ENCODE measurements at places on chromosomes 4 and X.

DNA sequence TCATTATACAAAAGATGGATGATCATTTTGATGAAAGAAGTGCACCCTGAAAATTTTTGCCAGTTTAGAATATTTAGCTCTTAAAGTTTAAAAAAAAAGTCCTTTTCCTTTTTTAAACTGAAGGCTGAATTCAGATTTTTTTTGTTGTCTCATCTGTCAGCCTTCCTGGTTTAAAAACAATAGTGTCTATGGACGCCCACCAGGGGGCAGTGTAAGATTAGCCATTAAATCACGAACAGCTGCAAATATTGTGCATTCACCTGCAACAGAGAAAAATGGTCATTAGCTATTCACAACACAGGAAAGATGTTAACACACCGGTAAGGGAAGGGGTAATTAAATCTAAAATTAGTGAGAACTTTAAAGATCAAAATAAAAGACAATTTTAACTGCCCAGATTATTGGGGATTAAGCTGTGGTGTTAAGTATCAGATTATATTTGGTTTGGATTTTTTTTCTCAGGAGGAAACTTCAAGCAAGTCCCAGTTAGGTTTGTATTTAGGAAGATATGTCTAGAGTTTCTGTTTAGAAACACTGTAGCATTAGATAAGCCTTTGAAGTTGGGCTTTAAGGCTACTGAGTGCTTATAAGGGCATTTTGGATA, 4.4 kb upstream of the CXorf38 start:
- no peak for DNase-seq
- H3K36me3 ChIP-seq, result no peaks in the 10 kb centered on the region
- no peak overlapping the region for H3K4me3 ChIP-seq
- H3K27ac ChIP-seq, result no peak overlapping the region
- H3K27me3 ChIP-seq, result no peaks in the 10 kb centered on the region

DNA sequence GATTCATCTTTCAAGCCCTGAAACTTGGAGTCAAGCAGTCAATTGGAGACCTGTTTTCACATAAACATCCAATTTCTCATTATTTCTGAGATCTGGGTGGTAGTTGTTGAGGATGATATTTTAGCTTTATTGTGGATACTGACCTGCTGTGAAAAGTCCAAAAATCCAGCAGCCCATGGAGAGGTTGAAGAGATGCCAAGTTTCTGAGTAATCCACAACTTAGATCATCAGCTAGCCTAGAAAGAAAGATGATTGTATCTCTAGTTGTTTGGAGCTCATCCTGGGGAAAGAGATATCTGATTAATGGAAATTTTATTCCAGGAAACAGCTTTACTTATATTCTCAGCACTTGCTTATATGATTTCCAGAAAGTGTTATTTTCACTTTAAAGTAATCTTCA, 48.6 kb upstream of the DCX start:
- H3K4me1 ChIP-seq, result no peaks in the 10 kb centered on the region
- no peak overlapping the region for H3K27ac ChIP-seq
- no peaks in the 10 kb centered on the region for H3K36me3 ChIP-seq

DNA sequence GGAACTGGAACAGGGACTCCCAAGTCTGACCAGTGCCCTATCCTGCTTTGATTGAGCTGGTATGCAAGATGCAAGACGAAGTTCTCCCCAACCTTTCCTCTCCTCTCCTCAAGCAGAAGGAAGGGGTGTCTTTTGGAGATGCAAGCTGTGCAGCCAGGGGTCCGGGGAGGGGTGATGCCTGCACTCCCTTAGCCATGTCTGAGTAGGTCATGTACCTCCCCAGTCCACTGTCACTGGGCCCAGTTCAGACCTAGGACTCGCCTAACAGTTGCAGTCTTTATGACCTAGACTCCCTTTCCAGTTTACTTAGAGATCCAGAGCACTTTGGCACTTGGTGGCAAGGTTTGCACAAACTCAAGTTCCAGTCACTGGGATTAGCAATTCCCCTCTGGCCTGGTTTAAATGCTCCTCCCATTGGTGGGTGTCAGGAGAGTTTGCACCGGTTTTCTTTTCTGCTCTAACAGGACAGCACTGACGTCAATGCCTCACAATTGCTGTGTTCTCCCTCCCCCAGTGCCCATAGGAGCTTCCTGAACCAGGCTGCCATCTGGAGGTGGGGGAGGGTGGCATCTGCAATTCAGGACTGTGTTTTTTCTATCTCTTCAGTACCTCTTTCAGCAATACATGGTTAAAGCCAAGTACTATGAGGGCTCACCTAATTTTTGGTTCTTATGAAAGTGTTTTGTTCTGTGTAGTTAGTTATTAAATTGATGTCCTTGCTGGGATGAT, 782.2 kb downstream of the ARAP2 start:
- no peak overlapping the region for H3K27ac ChIP-seq
- H3K36me3 ChIP-seq, result no peaks in the 10 kb centered on the region
- DNase-seq, result no peak
- no peak overlapping the region for H3K4me3 ChIP-seq
- H3K27me3 ChIP-seq, result no peaks in the 10 kb centered on the region

- H3K27ac ChIP-seq, result no peak overlapping the region
- no peaks in the 10 kb centered on the region for H3K27me3 ChIP-seq
- H3K36me3 ChIP-seq, result no peaks in the 10 kb centered on the region
- no peaks in the 10 kb centered on the region for H3K4me1 ChIP-seq
- no peak overlapping the region for H3K4me3 ChIP-seq
These were observed 2.3 kb downstream of the ODAM start for GRCh38 chr4:70197842-70198241.

- H3K4me3 ChIP-seq, result no peak overlapping the region
- H3K27me3 ChIP-seq, result no peaks in the 10 kb centered on the region
- H3K27ac ChIP-seq, result no peak overlapping the region
- peaks cover 3% of the 10 kb centered on the region for H3K4me1 ChIP-seq
- no peak for DNase-seq
These were observed 33.4 kb downstream of the ACSL1 start for GRCh38 chr4:184792334-184792733.

DNA sequence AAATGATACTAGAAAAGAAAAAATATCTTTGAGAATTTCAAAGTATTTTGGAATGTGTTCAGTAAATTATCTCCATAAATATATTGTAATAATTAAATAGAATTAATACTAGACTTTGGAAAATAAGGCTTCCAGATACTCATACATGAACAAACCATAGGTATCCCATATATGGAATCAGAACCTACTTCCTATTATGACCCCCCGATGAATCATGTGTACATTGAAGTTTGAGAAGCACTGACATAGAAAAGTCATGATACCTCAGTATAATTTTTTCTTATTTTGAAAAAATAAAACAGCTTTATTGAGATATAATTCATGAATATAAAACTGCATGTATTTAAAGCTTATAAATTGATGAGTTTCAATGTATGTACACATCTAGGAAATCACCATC, 27.2 kb upstream of the SMARCA5 start:
- H3K36me3 ChIP-seq, result no peaks in the 10 kb centered on the region
- no peak overlapping the region for H3K4me3 ChIP-seq
- DNase-seq, result no peak
- H3K4me1 ChIP-seq, result no peaks in the 10 kb centered on the region

DNA sequence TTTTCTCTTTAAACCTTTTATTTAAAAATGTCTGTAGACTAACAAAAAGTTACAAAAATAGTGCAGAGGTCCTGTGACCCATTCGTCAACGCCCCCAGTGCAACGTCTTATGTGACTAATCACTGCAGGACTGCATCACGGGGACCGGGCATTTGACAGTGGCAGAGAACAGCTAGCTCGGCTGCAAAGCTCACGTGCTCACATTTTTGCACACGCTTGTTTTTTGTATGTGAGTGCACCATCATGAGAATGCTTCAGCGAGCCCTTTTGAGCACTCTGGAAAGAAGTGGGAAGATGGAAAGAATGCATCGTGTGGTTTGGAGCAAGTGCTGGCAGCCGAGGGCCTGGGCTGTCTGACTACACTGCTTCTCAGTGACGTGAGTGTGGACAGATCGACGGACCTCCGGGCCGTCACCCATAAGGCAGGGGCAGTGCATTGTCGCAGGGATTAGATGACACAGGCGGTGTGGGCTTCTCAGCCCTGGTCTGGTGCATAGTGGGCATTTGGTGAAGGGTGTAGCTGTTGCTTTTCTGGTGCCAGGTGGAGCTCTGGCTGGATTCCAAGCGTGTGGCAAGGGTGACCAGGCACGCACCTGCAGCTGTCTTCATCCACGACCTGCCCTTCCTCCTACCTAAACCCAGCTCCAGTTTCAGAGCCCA, 17.7 kb downstream of the SPON2 start:
- peak overlapping the region; percentile 78 for H3K27ac ChIP-seq
- H3K27me3 ChIP-seq, result no peaks in the 10 kb centered on the region
- H3K4me1 ChIP-seq, result no peaks in the 10 kb centered on the region
- H3K36me3 ChIP-seq, result no peaks in the 10 kb centered on the region
- peak overlapping the region; percentile 41 for H3K4me3 ChIP-seq

- peaks cover 9% of the 10 kb centered on the region for H3K4me1 ChIP-seq
- no peak overlapping the region for H3K27ac ChIP-seq
- no peak overlapping the region for H3K4me3 ChIP-seq
- DNase-seq, result no peak
- no peaks in the 10 kb centered on the region for H3K27me3 ChIP-seq
These were observed 18.8 kb upstream of the SYNPO2 start for GRCh38 chr4:118869808-118870342.

GRCh38 chr4:64911846-64912245, 502.6 kb upstream of the TECRL start:
- H3K4me1 ChIP-seq, result no peaks in the 10 kb centered on the region
- H3K4me3 ChIP-seq, result no peak overlapping the region
- no peak overlapping the region for H3K27ac ChIP-seq
- H3K27me3 ChIP-seq, result no peaks in the 10 kb centered on the region
- DNase-seq, result no peak

DNA sequence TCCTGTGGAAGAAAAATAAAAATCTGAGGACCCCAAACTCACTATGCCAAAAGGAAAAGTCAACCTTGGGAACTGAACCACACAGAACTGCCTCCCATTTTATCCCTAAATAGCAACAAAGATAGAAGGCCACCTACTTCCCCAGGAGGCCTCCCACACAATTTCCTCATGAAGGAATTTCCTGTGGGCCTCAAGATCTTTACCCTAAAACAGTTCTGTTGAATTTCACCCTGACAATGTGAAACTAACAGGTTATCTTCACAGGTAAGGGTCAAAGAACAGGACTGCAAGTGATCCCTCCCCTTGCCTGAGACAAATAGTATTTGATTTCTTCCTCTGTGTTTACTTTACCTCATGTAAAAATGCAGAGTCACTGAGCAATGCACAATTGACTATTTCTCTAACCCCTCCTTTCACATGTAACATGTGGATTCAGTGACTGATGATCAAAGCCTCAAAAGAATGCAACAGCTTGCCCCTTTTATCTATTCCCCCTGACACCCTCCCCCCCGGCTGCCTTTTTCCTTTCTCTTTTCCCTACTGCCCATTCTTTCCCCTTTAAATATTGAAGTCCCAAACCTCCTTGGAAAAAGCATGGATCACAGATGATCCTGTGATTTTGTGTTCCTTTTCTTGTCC, 33.3 kb downstream of the MEPE start:
- no peaks in the 10 kb centered on the region for H3K4me1 ChIP-seq
- no peak overlapping the region for H3K4me3 ChIP-seq
- no peaks in the 10 kb centered on the region for H3K36me3 ChIP-seq
- DNase-seq, result no peak
- no peaks in the 10 kb centered on the region for H3K27me3 ChIP-seq
